H1 (cell line): ENCODE measurements at places on chromosomes 11 and 22. TPM values are rescaled to one million over a fixed set of nuclear protein-coding genes. Genes with fewer than 3 reads are reported as not detected.

Gene TRIM48
- total RNA-seq, result not detected in 2 replicates

Gene PIWIL4
- total RNA-seq, result 0.52 and 0.80 TPM in 2 replicates

Gene VSIG2
- total RNA-seq, result not detected in 2 replicates

Gene NXPE1
- total RNA-seq, result not detected in 2 replicates

Gene KRTAP5-8
- total RNA-seq, result not detected in 2 replicates

Gene A4GALT
- 13.8 and 13.9 TPM in 2 replicates for total RNA-seq

Gene TMEM179B
- total RNA-seq, result 16.3 and 18.6 TPM in 2 replicates

Gene TREH
- not detected in 2 replicates for total RNA-seq

Gene RFPL3
- 0.24 TPM in 1 of 2 replicates, not detected in the other for total RNA-seq

Gene FREY1
- 1.1 TPM in 1 of 2 replicates, not detected in the other for total RNA-seq

Gene PITPNB
- total RNA-seq, result 83.0 and 89.3 TPM in 2 replicates

Gene NAALAD2
- 3.9 and 4.1 TPM in 2 replicates for total RNA-seq

- H3K4me1 ChIP-seq, result no peaks in the 10 kb centered on the region
- peaks cover 46% of the 10 kb centered on the region for H3K27me3 ChIP-seq
- no peaks in the 10 kb centered on the region for H3K36me3 ChIP-seq
- H3K4me3 ChIP-seq, result peak overlapping the region; percentile 1; the same call in 1 of the 2 replicates
- H3K27ac ChIP-seq, result no peak overlapping the region
Observed at GRCh38 chr22:29316141-29316828, 788 bp upstream of the RASL10A start.

GRCh38 chr11:11445441-11446185 is 92.6 kb upstream of the CSNK2A3 start:
- H3K36me3 ChIP-seq, result no peaks in the 10 kb centered on the region
- H3K4me1 ChIP-seq, result no peaks in the 10 kb centered on the region
- no peak for DNase-seq
- H3K27ac ChIP-seq, result no peak overlapping the region

DNA sequence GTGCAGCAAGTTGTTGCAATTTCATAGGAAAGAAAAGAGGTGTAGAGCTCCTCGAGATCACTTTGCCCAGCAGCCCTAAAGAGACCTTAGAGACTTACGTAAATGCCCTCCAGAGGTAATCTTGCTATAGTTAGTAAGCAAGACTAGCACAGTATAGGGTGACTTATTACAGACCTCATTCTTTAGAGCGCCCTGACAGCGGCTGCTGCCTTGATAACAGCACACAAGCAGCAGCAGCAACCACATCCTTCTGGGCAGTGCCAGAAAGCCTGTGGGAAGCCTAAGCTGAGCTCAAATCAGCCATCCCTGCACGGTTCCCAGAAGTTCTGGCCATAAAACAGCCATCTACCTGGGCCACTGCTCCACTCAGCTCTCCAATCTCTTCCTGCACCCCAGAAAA is 22.6 kb upstream of the OR56B1 start:
- DNase-seq, result no peak
- no peaks in the 10 kb centered on the region for H3K4me1 ChIP-seq
- no peak overlapping the region for H3K4me3 ChIP-seq
- H3K27ac ChIP-seq, result no peak overlapping the region

DNA sequence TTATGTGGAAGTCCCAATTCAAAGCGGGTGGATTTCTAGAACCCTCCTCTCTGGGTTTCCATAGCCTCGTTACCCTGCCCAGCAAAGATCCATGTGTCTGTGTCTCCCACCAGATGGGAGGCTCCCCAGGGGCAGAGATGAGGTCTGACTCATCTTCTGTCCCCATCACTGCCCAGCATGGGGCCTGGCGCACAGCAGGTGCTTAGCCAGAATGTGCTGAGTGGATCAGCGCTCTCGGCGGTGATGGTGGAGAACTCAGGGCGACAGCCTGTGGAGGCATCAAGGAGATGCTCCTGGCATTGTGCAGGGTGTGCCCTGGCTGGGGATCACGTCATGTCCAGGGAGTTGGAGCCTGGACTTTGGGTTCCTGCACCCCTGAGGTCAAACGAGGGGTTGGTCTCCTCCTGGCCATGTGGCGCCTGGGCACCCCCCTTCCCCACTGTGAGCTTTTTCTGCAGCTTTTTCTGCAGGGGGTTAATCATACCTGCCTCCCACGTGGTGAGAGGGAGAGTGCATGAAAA is 46.1 kb upstream of the RFPL3 start:
- H3K4me3 ChIP-seq, result no peak overlapping the region
- no peaks in the 10 kb centered on the region for H3K27me3 ChIP-seq
- H3K27ac ChIP-seq, result no peak overlapping the region
- DNase-seq, result no peak
- no peaks in the 10 kb centered on the region for H3K4me1 ChIP-seq

DNA sequence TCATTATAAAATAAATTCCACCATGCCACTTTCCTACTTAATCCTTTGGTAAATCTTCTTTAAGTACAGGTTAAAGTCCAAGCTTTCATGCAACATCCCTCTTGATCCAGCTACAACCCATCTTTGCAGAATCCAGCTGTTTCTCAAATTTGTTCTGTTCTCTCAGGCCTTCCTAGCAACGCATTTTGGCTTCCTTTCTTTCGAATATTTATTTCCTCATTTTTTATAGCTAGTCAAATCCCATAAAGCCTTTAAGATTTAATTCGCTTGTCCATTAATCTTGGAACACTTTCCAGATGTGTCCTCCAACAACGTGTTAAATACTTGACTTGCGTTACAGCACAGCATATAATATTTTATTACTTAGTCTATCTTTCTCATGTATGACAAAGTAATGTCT is 600.1 kb upstream of the CHORDC1 start:
- H3K4me1 ChIP-seq, result no peaks in the 10 kb centered on the region
- DNase-seq, result no peak

DNA sequence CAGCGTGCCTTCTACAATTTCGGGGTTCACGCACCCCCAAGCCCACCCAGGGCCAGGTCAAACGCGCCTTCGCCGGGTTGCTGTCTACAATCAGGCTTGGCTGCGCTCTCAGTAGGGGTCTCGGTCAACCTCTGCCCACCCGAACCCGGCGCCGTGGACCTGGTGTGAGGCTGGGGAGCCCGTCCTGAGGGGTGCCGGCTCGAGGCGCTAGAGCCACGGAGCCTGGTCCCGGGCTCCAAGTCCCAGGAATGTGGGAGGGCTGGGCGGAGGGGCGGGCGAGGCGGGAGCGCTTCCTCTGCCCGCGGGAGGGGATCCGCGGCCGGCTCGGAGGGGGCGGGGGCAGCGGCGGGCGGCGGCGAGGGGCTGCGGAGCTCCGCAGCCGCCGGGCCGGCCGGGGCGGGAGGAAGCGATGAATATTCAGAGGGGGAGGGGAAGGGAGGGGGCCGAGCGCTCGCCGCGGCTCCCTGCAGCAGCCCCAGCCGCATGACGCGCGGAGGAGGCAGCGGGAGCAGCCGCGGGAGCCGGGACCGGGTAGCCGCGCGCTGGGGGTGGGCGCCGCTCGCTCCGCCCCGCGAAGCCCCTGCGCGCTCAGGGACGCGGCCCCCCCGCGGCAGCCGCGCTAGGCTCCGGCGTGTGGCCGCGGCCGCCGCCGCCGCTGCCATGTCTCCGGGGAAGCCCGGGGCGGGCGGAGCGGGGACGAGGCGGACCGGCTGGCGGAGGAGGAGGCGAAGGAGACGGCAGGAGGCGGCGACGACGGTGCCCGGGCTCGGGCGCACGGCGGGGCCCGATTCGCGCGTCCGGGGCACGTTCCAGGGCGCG is at the start of gene PTPRJ:
PTPRJ (plus strand) TSS at position 472 of the 819 bp plus-strand sequence. CDS start 354 bp downstream, outside the sequence.
- peaks cover 9% of the 10 kb centered on the region for H3K4me1 ChIP-seq
- DNase-seq, result no peak
- peak within 1 kb of the TSS; percentile 64 for H3K4me3 ChIP-seq
- no peaks in the 10 kb centered on the region for H3K36me3 ChIP-seq

GRCh38 chr22:16774911-16775500 is 50.2 kb downstream of the XKR3 start:
- no peaks in the 10 kb centered on the region for H3K36me3 ChIP-seq
- H3K4me3 ChIP-seq, result no peak overlapping the region
- DNase-seq, result no peak
- H3K27me3 ChIP-seq, result no peaks in the 10 kb centered on the region
- H3K4me1 ChIP-seq, result no peaks in the 10 kb centered on the region

- H3K27ac ChIP-seq, result no peak overlapping the region
- H3K36me3 ChIP-seq, result no peaks in the 10 kb centered on the region
- H3K4me3 ChIP-seq, result no peak overlapping the region
- DNase-seq, result no peak
- no peaks in the 10 kb centered on the region for H3K27me3 ChIP-seq
- no peaks in the 10 kb centered on the region; the same call in 1 of the 2 replicates for H3K4me1 ChIP-seq
Observed at GRCh38 chr11:107741044-107741823, 29.4 kb upstream of the SLN start.

DNA sequence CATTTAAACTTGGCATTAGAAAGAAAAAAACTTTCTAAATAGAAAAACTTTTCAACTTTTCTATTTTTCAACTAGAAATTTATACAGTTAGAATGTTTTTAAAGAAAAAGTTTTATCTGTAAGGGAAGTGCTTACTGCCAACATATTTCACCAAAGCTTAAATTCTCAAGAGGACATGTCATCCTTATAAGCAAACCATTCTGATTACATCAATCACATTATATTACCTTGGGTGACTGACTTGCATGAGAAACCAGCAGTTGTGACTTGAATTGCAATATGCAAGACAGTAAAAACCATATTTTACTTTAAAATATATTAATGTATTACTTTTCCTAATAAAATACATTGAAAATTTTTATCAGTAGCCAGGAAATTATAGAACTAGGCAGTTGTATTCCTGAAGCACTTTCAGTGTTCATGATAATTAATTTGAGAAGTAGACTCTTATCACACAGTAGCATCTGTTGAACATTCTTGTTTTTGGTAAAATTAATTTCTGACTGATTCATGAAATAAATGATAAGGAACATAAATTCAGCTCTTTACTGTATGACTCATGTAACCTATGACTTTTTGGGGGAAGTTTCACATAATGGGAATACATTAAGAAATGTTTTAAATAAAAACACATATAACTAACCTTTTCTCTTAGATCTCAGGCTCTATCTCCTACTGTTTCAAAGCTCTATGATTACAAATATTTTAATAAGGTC is 345.0 kb upstream of the CCDC179 start:
- H3K27me3 ChIP-seq, result no peaks in the 10 kb centered on the region
- H3K27ac ChIP-seq, result no peak overlapping the region
- no peak overlapping the region for H3K4me3 ChIP-seq
- no peaks in the 10 kb centered on the region for H3K36me3 ChIP-seq

DNA sequence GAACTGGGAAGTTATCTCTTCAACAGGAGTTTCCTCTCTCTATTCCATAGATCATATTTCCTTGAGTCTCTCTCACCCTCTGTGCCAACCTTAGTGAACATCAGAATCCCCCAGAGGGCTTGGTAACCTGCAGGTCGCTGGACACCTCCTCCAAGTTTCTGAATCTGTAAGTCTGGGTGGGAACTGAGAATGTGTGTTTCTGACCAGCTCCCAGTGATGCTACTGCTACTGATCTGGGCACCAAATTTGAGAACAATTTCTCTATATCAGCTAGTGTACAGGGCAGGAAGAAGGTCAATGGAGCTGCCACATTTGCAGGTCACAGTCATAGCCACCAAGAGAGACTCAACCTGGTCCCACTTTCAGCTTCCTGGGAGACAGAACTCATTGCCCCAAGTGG is 62.9 kb downstream of the RCN1 start:
- H3K36me3 ChIP-seq, result no peaks in the 10 kb centered on the region
- no peak for DNase-seq
- H3K4me3 ChIP-seq, result no peak overlapping the region
- no peak overlapping the region for H3K27ac ChIP-seq
- no peaks in the 10 kb centered on the region for H3K4me1 ChIP-seq
- no peaks in the 10 kb centered on the region for H3K27me3 ChIP-seq

- H3K27ac ChIP-seq, result 0 out of 2 replicates have a peak within 1 kb of the TSS, but pooled peaks have one; percentile 10
- peak within 1 kb of the TSS; percentile 86 for H3K4me3 ChIP-seq
- H3K27me3 ChIP-seq, result peaks cover 6% of the 10 kb centered on the region; the same call in 1 of the 2 replicates
Observed at GRCh38 chr22:22508274-22509176, at the start of gene ZNF280B. ZNF280B (minus strand) TSS chr22:22508742; CDS start chr22:22489398, 19,344 bp downstream.

- H3K27me3 ChIP-seq, result no peaks in the 10 kb centered on the region
- H3K4me1 ChIP-seq, result no peaks in the 10 kb centered on the region
- no peak overlapping the region for H3K4me3 ChIP-seq
- no peaks in the 10 kb centered on the region for H3K36me3 ChIP-seq
- DNase-seq, result no peak
Observed at GRCh38 chr11:74826901-74827300, 78.3 kb downstream of the RNF169 start.

GRCh38 chr11:35088226-35088625 is 50.7 kb upstream of the CD44 start:
- H3K27me3 ChIP-seq, result no peaks in the 10 kb centered on the region
- H3K27ac ChIP-seq, result no peak overlapping the region
- H3K4me3 ChIP-seq, result no peak overlapping the region

- no peaks in the 10 kb centered on the region for H3K27me3 ChIP-seq
- DNase-seq, result no peak
- no peaks in the 10 kb centered on the region for H3K4me1 ChIP-seq
- H3K27ac ChIP-seq, result no peak overlapping the region
Observed at GRCh38 chr11:8317159-8317558, 53.5 kb upstream of the LMO1 start.
